ENCODE measurements at places on chromosomes 5 and 9.

DNA sequence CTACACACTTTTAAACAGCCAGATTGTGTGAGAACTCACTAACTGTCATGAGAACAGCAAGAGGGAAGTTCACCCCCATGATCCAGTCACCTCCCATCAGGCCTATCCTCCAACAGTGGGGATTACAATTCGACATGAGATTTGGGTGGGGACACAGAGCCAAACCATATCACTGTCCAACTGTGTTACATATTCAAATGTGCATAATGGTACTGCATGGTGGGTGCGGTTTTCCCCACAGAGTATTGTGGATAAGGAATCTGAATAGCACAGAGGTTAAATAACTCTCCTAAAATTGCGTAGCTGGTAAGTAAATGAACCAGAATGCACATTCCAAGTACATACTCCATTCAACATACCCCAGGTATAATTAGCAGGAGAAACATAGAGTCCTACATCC is 32.1 kb downstream of the CDH6 start:
- no peak for DNase-seq

GRCh38 chr9:132802121-132802795 is 75.8 kb downstream of the AK8 start:
- DNase-seq: no peak

GRCh38 chr5:98986587-98986986 is 57.8 kb upstream of the CHD1 start:
- no peak for DNase-seq

DNA sequence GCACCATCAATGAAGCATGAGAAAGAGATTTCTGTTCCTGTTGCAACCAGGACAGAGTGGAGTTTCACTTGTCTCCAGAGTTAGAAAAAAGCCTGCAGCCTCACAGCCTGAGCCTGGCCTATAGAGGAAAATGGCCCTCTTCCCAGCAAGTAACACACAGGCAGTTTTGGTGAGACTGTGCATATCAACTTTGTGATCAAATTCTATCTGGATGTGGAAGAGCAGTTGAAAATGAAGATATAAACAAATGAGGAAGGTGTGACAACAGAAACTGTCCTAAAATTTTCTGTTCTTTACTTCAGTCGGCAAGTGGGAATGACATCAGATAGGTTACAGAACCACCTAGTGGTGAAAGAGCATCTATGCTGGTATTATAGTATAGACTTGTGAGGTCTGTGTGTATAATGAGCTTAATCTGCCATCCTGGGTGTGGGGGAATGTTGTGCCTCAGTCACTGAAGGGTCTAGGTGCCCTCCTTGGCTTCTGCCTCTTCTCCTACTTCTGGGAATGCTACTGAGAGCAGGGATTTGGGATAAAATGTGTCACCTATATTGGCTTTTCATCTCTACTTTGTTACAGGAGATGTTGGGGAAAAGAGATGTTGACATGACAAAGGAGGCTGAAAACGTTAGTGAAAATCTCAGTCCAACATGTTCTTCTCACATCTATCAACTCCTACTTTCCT is 28.2 kb downstream of the YIPF5 start:
- DNase-seq: no peak

GRCh38 chr5:124663101-124663506 is 83.3 kb downstream of the ZNF608 start:
- DNase-seq: no peak

- DNase-seq: no peak
Observed at GRCh38 chr5:121100931-121101330, 636.8 kb downstream of the PRR16 start.

- no peak for DNase-seq
Observed at GRCh38 chr5:59893429-59894227, at the start of gene PDE4D. Gene PDE4D, minus strand, starts transcription at chr5:59893726.

DNA sequence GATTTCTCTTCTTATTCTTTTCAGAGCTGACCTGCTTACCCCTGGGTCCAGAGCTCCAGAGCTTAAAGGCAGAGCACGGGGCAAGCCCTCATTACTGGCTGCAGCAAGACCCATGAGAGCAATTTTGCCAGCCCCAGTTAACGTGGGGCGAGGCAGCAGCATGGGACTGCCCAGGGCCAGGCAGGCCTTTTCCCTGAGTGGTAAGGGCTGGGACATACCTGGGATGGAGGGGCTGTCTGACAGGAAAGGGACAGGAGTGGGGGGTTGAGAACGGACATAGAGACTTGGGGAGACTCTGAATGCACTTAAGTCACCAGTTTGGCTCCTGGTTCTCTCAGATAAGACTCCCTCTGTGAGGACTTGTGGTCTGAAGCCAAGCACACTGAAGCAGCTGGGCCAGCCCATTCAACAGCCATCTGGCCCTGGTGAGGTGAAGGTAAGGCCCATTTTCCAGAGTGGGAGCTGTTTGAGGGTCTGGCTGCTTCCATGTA is 26.2 kb downstream of the HMGXB3 start:
- no peak for DNase-seq

- no peak for DNase-seq
Observed at GRCh38 chr9:125674981-125675973, 31.7 kb downstream of the MAPKAP1 start.

DNA sequence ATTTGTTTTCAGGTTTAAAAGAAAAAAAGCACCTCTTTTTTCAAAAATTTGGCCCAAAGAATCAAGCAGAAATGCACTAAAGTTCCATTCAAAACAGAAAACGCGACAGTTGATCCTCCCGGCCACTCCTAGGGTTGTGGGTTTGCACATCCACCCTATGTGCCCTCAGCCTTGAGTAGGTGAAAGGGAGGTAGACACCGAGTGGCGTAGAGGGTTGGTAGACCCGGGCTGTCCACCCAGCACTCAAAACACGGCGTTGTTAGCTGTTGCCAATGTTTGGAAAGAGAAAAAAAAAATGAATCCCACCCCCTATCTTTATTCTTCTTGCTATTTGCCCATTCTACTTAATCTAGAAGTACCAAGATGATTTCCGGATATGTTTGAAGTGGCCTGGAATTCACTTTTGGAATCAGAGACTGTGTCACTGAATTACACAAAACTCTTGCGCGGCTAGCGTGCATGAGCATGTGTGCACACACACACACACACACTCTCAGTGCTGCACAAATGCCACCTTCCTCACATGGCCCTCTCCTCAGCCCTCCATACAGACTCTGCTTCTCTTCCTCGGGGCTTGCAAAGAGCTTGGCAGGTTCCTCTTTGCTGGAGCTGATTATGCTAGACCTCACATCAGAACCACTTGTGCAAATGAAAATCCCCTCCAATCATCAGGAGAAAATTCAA is 110.2 kb upstream of the HAND1 start:
- DNase-seq: no peak

GRCh38 chr9:101460965-101461364 is 25.4 kb upstream of the ALDOB start:
- no peak for DNase-seq

GRCh38 chr5:96648023-96648422 is 14.2 kb upstream of the CAST start:
- no peak for DNase-seq

GRCh38 chr9:21326526-21327139 is 8.6 kb downstream of the KLHL9 start:
- no peak for DNase-seq

- no peak for DNase-seq
Observed at GRCh38 chr5:177471610-177472356, 1.7 kb downstream of the DBN1 start.

DNA sequence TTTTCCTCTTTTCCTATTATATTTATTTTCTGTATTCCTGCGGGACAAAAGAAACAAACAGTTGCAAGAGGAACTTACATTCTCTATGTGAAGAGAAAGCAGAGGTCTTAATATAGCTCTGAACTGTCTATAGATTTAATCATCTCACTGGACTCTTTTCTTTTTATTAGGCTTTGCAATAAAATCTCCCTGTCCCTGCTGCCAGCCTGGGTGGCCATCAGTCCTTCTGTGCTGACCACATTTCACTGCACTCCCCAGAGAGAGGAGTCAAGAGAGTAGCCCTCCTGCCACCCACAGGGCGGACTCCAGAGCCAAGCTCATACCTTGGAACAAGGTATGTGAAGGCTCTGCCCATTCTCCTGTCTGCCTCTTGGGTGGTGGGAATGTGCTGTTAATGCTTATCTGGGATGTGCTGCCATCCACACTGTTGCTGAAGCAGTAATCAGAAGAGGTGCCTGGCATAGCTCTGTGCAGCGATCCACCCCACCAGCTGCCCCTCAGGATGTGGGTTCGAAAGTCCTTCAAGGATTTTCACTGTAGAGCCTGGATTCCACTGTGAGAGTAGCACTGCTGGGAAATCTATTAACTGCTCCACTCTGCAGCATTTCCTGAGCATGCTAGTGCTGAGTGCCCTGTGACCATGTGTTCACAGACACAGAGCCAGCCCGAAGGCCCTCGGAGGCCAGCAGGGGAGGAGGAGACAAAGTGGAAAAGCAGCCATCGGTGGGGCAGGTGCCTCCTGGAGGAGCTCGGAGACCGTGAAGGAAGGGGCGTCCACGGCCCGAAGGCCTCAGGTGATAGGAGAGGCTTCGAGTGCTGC is 334.6 kb downstream of the MED10 start:
- no peak for DNase-seq

DNA sequence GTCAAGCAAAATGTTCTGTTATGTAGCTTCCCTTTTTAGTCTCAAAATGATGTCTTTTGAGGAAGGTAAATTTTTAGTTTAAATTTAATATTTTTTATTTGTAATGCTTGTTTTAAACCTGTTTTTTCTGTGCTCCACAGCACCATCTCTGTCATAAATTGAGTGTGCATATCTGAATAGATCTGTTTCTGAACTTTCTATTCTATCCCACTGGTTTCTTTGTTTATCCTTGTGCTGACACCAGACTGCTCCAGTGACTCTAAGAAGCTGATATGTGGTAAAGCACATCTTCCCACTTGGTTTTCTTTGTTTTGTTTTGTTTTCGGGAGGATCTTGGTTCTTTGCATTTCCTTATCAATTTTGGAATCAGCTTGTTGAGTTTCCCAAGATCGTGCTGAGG is 7.1 kb upstream of the RNF145 start:
- DNase-seq: no peak

- no peak for DNase-seq
Observed at GRCh38 chr5:103211576-103212561, 46.7 kb upstream of the MACIR start.

DNA sequence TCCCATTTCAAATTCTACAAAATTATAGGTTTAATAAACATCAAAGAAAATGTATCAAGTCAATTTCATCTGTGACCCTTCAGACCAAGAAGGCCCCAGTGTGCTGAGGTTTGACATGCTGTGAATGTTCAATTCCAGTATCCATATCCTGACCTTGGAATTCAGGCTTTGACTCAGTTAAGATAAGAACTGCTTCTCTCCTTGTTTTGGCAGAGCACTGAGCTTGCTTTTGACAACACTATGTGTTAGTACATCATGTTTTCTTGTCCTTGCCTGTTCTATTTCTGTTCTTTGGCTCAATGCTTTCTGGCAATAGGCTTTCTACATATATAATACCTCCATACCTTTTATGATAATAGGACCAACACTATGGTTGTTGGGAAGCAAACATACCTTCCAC is 105.6 kb downstream of the PLCXD3 start:
- DNase-seq: no peak

GRCh38 chr9:114552706-114553105 is 34.9 kb upstream of the ATP6V1G1 start:
- DNase-seq: no peak

- DNase-seq: no peak
Observed at GRCh38 chr5:98570010-98570409, 203.5 kb upstream of the RGMB start.

DNA sequence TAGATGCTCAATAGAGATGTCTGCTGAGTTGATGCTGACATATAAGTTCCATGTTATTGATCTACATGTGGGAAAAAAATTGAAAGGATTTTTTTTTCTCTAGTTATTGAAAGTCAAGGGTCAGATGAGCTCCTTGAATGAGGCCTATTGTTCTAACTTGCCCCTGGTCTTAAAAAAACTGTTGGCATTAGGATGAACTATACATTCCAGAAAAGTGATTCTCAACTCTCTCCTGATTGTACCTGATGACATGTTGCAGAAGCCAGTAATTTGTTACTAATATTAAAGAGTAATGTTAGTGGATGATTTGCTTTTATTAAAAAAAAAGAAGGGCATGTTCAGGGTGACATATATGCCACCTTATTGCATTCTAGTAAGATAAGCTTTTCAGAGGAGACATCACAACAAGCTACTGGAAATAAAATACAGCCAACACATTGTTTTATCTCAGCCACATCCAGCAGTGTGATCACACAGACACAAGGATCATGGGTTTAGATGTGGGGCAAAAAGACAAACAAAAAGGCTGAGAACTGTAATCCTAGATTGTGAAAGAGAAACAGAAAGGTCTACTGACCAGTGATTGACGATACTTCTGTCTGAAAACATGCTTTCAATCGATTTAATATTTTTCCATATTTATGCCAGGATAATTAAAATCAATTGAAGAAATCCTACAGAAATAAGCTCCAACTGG is 1314.1 kb upstream of the C9orf72 start:
- DNase-seq: no peak

DNA sequence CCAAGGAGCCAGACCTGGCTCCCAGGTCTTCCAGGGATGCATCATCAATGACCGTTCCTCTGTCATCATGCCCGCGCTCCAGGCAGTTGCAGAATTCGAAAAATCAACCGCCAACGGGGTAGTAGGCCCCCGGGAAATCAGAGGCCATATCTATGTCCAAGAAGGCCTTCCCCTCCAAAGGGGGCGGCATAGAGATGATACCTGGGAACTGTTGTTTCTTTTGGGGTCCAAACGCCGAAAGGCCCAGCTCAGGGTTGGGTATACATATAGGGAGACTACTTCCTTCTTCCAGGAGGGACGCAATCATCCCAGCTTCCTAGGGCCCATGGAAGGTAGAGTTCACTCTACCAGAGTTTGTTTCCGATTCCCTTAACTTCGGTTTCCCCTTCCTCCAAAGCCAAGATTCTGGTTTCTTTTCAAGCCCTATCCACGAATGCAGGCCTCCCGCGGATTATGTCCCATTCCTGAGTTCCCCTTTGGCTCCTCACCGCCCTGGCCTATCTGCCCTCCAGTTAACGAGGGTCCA is 754 bp downstream of the DCAF12 start:
- no peak for DNase-seq

DNA sequence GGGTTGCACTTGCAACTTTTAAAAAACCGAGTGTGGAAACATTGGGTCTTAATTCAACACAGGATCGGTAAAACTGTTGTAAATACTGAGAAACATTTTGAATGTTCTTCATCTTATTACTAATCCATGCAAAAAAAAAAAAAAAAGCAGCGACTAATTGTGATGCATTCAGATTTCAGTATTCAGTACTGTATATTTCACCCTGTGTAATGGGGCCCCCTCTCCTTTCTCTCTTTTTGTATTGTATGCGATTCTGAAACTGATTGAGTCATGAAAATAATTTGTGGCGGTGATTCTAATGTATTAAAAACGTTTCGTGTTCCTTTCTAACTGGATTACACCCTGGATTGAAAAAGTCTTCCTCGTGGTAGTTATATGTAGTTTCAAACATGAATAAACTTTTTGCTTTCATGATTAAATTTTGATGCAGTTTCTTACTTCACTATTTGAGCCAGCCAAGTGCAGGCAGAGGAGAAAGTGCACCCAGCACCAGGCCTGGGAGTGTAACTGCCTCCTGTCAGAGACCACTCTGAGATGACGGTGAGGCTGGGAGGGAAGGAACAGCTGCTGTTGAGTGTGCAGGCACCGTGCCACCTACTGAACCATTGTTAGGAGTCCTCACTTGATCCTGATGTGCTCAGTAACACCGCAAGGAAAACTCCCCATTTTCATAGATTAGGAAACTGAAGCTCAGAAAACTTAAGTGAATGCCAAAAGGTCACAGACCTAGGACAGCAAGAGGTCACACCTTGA is 220.0 kb downstream of the PBX3 start:
- no peak for DNase-seq
